Naive thymus-derived CD4-positive, alpha-beta T cell (primary cell): ENCODE measurements at places on chromosomes 7 and 10. TPM values are rescaled to one million over a fixed set of nuclear protein-coding genes. Genes with fewer than 3 reads are reported as not detected.

GRCh38 chr10:84244651-84245270 is at the start of gene RGR:
TSS of gene RGR (plus strand) at chr10:84245053. CDS start at chr10:84245091, 38 bp downstream.
- no peak within 1 kb of the TSS for H3K4me3 ChIP-seq
- H3K4me1 ChIP-seq, result no peaks in the 10 kb centered on the region
- no peak for DNase-seq
- no peaks in the 10 kb centered on the region for H3K36me3 ChIP-seq

DNA sequence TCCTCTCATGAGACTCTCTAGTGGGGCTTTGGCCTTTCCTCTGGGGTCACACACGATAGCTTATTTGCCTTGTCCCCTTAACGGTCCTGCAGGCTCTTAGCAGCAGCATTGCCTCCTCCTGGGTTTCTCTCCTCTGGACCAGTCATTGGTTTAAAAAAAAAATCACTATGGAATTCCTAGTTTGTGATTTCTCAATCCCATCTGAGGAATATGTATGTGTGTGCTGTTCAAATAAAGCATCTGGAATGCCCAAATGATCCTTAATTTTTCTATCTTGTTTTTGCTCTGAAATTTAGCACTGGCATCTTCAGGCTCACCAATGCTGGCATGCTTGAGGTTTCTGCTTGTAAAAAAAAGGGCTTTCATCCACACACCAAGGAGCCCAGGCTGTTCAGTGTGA is 30.5 kb downstream of the ACTA2 start:
- no peak overlapping the region for H3K27ac ChIP-seq
- H3K27me3 ChIP-seq, result no peaks in the 10 kb centered on the region
- H3K4me1 ChIP-seq, result no peaks in the 10 kb centered on the region
- H3K36me3 ChIP-seq, result peaks cover 8% of the 10 kb centered on the region
- no peak for DNase-seq
- no peak overlapping the region for H3K4me3 ChIP-seq

DNA sequence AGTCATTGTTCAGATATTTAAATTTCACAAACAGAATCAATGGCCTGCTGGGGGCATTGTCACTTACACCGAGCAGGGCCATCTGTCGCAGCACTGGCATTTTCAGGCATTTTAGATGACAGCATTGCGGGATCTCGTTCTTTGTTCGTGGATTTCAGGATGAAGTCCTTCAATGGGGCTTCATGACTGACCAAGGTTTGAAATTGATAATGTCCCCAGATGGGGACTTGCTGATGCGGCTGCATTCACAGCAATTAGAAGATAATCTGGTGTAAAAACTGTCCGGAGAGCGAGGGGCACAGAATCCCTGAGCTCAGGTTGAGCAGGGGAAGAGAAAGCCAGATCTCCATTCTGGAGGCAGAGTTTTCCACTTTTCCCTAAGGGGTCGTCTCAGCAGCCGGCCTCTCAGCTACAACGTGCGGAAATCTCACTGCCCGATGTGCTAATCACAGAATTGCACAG is 1.9 kb upstream of the C7orf33 start:
- H3K27me3 ChIP-seq, result no peaks in the 10 kb centered on the region
- DNase-seq, result no peak
- no peaks in the 10 kb centered on the region for H3K4me1 ChIP-seq
- H3K36me3 ChIP-seq, result no peaks in the 10 kb centered on the region
- H3K4me3 ChIP-seq, result no peak overlapping the region
- H3K27ac ChIP-seq, result no peak overlapping the region

GRCh38 chr7:102988631-102989560 is 76.1 kb downstream of the LRRC17 start:
- no peak for DNase-seq
- no peak overlapping the region for H3K27ac ChIP-seq
- H3K27me3 ChIP-seq, result no peaks in the 10 kb centered on the region
- H3K4me1 ChIP-seq, result no peaks in the 10 kb centered on the region

DNA sequence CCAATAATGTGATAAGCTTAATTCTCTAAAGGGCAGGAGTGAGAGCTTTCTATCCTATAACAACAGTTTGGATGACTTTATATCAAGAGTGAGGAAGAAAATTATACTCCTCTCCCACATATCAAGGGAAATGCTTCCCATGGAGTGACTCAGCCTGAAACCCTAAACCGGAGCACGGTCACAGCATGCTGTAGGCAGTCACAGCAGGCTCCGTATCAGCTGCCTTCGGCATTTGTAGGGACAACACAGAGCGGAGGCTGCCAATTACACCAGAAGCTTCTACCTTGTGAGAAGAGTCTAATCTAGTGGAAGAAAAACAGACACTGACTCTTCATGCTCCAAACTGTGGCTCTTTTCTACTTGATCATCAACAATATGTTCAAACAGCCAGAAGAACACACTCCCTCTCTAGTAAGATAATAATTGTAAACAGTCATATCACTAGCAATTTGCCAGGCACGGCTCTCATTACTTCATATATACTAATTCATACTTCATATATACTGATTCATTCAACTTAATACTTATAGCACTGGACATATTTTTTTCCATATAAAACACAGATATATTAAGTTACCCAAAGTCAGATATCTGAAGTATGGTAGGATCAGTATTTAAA is 65.9 kb downstream of the DGKB start:
- H3K27me3 ChIP-seq, result no peaks in the 10 kb centered on the region
- H3K4me1 ChIP-seq, result no peaks in the 10 kb centered on the region
- no peak overlapping the region for H3K4me3 ChIP-seq
- no peaks in the 10 kb centered on the region for H3K36me3 ChIP-seq
- no peak for DNase-seq

- no peak overlapping the region for H3K4me3 ChIP-seq
- no peaks in the 10 kb centered on the region for H3K4me1 ChIP-seq
- no peaks in the 10 kb centered on the region for H3K27me3 ChIP-seq
- no peaks in the 10 kb centered on the region for H3K36me3 ChIP-seq
- no peak for DNase-seq
Observed at GRCh38 chr10:79018521-79019011, 50.2 kb upstream of the ZMIZ1 start.

GRCh38 chr10:491667-492424 is 197.6 kb downstream of the DIP2C start:
- no peak overlapping the region for H3K27ac ChIP-seq
- no peak for DNase-seq
- H3K4me3 ChIP-seq, result no peak overlapping the region
- no peaks in the 10 kb centered on the region for H3K36me3 ChIP-seq

DNA sequence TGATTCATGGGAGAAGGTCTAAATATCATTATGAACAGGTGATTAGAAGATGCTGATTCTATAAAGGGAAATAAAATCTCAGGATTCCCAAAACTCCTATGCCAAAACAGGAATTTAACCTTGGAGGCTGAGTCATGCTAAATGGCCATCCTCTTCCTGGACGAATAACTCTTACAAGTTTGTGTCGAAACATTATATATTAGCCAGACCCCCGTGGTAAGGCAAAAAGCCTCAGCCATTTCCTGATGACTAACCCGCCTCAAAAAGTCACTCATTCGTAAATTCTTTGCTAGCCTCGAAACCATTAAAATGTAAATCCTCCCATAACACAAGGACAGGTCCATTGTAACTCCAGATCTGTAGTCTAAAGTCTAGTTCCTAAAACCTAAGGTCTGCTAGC is 32.0 kb downstream of the CUL2 start:
- H3K27me3 ChIP-seq, result no peaks in the 10 kb centered on the region
- no peak overlapping the region for H3K4me3 ChIP-seq
- no peak for DNase-seq
- H3K36me3 ChIP-seq, result peaks cover 7% of the 10 kb centered on the region
- no peaks in the 10 kb centered on the region for H3K4me1 ChIP-seq

GRCh38 chr10:44386546-44387052 is 1.7 kb upstream of the CXCL12 start:
- H3K4me1 ChIP-seq, result no peaks in the 10 kb centered on the region
- peak; percentile 12 for DNase-seq
- H3K27me3 ChIP-seq, result peaks cover 3% of the 10 kb centered on the region
- H3K27ac ChIP-seq, result no peak overlapping the region
- no peak overlapping the region for H3K4me3 ChIP-seq

DNA sequence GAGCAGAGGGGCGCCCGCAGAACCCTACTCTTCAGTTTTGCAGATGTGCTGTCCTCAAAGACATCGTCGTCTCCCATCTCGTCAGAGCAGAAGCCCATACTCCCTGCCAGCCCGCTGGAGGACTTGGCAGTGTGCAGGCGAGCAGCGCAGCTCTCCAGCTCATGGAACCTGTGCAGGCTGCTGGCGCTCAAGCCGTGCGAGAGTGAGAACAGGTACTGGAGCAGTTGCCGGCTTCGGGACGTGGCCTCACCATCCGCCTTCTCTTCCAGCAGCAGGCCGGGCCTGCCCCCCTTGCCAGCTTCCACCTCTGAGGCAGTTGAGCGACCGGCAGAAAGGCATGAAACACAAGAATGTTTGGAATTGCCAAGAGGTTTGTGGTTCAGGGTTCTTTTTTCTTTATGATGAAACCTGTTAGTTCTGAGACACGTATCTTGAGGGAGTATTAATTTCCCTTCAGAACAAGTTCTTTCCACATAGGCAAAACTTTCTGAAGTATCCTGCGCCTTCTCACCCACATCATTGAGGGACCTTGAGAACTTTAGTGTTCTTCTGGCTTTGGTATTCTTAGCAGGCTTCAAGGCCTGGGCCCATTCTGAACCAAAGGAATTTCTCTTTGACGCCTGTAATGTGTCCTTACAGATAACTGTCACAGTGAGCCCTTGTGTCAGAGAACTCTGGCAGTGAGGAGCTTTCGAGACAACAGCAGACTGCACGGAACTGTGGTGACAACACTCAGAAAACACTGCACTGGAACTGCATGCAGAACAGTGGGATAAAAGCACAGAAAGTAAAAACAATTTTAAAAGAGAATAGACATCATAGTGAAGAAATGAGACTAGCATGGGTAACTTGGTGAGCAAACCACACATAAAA is 89.5 kb downstream of the ALOX5 start:
- H3K36me3 ChIP-seq, result peaks cover 15% of the 10 kb centered on the region
- H3K27me3 ChIP-seq, result no peaks in the 10 kb centered on the region
- H3K4me1 ChIP-seq, result no peaks in the 10 kb centered on the region
- H3K4me3 ChIP-seq, result no peak overlapping the region
- DNase-seq, result no peak

GRCh38 chr10:4131407-4132215 is 346.6 kb upstream of the KLF6 start:
- H3K27ac ChIP-seq, result no peak overlapping the region
- peaks cover 22% of the 10 kb centered on the region for H3K4me1 ChIP-seq
- H3K27me3 ChIP-seq, result no peaks in the 10 kb centered on the region
- DNase-seq, result peak; percentile 31
- no peaks in the 10 kb centered on the region for H3K36me3 ChIP-seq
- peak overlapping the region; percentile 29 for H3K4me3 ChIP-seq

GRCh38 chr7:19113855-19114550 is 3.4 kb downstream of the TWIST1 start:
- no peak overlapping the region for H3K4me3 ChIP-seq
- no peaks in the 10 kb centered on the region for H3K4me1 ChIP-seq
- no peak for DNase-seq
- no peaks in the 10 kb centered on the region for H3K36me3 ChIP-seq
- peaks cover 26% of the 10 kb centered on the region for H3K27me3 ChIP-seq
- H3K27ac ChIP-seq, result no peak overlapping the region

DNA sequence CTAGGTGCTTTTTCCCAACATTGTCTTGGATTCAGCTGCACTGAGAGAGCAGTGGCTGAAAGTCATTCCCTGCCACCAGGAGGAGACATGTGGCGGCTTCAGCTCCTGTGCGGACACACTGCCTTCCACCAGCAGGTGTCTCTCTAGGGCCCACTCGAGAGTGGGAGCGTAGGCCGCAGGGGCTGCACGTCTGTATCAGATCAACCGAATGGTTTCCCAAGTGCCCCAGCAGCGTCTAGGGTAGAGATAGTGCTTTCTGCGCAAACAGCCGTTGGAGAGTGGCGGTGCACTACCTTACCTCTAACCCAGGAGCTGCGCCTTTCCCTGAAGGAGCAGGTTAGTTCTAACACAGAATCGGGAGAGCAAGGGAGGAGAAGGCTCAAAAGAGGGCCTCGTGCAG is 31.7 kb downstream of the PAPOLB start:
- H3K4me3 ChIP-seq, result no peak overlapping the region
- DNase-seq, result peak; percentile 43
- no peaks in the 10 kb centered on the region for H3K4me1 ChIP-seq
- H3K36me3 ChIP-seq, result no peaks in the 10 kb centered on the region

- H3K36me3 ChIP-seq, result no peaks in the 10 kb centered on the region
- H3K27ac ChIP-seq, result no peak overlapping the region
- H3K4me3 ChIP-seq, result no peak overlapping the region
- H3K4me1 ChIP-seq, result peaks cover 29% of the 10 kb centered on the region
- no peak for DNase-seq
Observed at GRCh38 chr7:55540226-55540858, 32.0 kb downstream of the VOPP1 start.

DNA sequence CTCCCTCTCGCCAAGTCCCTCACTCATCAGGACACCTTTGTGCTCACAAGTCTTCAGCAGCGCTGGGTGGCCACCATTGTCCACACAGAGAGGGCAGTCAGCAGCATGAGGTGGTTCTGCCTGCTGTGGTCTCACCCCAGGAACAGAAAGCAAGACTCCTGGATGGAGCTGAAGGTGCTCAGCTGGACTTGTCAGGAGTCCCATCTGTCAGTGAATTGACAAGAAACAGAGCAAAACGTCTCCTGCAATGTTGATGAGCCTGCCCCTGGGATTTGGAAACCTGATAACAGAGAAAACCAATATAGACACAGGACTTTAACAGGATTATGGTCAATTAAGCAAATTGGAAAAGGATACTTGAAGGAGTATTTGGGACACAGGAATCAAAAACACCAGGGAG is 122.2 kb upstream of the PRSS58 start:
- no peak overlapping the region for H3K27ac ChIP-seq
- H3K27me3 ChIP-seq, result no peaks in the 10 kb centered on the region
- DNase-seq, result no peak
- no peaks in the 10 kb centered on the region for H3K36me3 ChIP-seq
- no peak overlapping the region for H3K4me3 ChIP-seq

- no peak overlapping the region for H3K4me3 ChIP-seq
- no peaks in the 10 kb centered on the region for H3K36me3 ChIP-seq
- no peaks in the 10 kb centered on the region for H3K4me1 ChIP-seq
- no peak overlapping the region for H3K27ac ChIP-seq
Observed at GRCh38 chr10:96814264-96814663, 17.8 kb upstream of the LCOR start.

GRCh38 chr7:11332865-11333228 is 359.2 kb downstream of the PHF14 start:
- H3K4me3 ChIP-seq, result no peak overlapping the region
- H3K36me3 ChIP-seq, result no peaks in the 10 kb centered on the region
- no peaks in the 10 kb centered on the region for H3K4me1 ChIP-seq
- no peak overlapping the region for H3K27ac ChIP-seq

GRCh38 chr7:3107889-3108570 is 64.4 kb upstream of the CARD11 start:
- H3K27ac ChIP-seq, result no peak overlapping the region
- H3K36me3 ChIP-seq, result no peaks in the 10 kb centered on the region
- DNase-seq, result no peak
- peaks cover 13% of the 10 kb centered on the region for H3K4me1 ChIP-seq

LRIT1 gene
- not detected in 2 replicates for total RNA-seq

TACC2 gene
- 0.16 TPM for total RNA-seq

DGKI gene
- 0.74 and 1.3 TPM in 2 replicates for total RNA-seq

PON1 gene
- total RNA-seq, result not detected
